ENCODE measurements at places on chromosomes 4 and X.

- no peak for DNase-seq
Observed at GRCh38 chr4:94758700-94759399, 1.1 kb downstream of the BMPR1B start.

GRCh38 chr4:88005076-88005475, 2.4 kb upstream of the PKD2 start:
- no peak for DNase-seq

- no peak for DNase-seq
Observed at GRCh38 chrX:10175319-10175871, 18.6 kb downstream of the CLCN4 start.

DNA sequence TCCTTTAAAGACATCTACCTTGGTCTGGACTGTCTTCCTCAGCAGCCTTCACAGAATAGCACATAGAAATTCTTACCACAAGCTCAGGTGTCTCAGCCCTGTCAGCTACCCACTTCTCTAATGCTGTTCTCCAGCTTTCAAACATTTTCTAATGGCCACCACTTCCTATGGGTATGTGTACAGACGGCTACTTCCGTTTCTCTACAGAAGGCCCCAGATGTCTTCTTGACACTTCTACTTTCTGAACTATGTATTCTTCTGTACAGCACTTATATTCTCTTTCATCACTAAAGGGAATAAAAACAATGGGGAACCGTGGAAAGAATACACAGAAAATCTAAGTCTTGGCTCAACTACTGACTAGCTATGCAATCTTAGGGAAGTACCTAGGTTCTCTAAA, 13.3 kb downstream of the OPHN1 start:
- DNase-seq: no peak

DNA sequence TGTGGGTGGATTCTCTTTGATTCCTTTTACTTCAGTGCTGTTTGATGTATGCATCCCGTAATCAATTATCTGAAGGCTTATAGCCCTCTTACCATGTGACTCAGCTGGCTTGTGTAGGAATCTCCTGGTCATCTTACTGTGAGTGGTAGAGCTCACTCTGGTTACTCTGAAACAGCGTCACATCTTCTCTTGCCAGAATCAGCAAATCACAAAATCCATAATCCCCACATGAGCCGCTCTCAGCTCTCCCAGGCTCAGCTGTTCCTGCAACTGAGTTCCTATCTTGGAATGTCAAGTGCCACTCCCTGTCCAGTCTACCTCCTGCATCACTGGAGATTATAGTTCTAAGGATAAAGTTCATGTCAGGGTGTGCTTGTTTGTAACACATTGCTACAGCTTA, 278.0 kb downstream of the FBXO8 start:
- DNase-seq: no peak

DNA sequence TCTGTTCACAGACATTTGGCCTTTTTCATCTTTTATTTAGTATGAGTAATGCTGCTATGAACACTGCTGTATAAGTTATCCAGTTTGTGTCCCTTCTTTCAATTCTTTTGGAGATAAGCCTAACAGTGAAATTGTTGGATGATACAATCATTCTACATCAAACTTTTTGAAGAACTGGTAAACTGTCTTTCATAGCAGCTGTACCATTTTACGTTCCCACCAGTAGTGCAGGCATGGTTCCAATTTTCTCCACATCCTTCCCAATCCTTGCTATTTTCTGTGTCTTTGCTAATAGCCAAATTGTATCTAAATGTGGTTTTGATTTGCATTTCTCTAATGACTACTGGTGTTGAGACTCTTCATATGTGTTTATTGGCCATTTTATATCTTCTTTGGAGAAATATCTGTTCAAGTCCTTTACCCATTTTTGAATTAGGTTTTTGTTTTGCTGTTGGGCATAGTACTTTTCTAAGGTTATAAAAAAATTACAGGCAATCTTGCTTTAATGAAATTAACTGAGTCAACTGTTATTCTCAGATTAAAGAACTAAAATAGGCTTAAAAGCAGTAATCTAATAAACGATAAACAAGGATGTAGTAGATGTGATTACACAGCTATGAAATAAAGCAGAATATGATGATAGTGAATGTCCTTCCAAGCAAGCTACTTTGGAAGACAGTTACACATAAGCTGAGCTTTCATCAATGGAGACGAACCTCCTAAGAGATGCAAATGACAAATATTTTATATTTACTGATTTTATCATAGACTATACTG, 57.2 kb downstream of the FBXW7 start:
- no peak for DNase-seq

DNA sequence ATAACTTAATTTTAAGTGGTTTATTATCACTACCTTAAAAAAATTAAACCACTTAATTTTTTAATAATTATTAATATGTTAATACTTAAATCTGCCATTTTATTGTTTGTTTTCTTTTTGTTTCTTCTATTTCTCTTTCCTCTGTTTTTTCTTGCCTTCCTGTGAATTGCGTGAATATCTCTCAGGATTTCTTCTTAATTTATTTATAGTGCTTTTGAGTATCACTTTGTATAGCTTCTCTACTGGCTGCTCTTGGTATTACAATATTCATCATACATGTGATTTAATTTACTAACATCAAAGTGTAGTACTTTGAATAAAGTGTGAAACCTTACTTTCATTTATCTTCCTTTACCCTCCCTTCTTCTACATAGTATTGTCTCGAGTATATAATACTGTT, 349.5 kb upstream of the CPXCR1 start:
- no peak for DNase-seq

GRCh38 chr4:174216799-174217272, 66.6 kb downstream of the FBXO8 start:
- DNase-seq: no peak

DNA sequence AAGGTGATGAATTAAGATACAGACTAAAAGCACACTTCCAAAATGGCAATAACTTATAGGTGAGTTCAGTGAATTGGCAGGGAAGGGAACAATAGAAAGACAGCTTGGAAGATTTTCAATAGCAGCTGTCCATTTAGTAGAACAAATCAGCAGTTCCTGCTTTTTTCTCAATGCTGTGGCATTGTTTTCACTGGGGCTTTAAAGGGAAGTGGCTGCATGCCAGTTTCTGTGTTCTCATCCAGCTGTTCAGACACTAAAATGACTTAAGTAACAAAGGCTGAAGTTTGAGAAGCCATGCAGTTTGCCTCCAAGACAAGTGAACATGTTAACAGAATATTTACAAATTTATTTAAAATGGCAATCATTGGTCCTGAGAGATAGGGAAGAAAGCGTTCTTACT, 291.9 kb downstream of the FAM47A start:
- no peak for DNase-seq

DNA sequence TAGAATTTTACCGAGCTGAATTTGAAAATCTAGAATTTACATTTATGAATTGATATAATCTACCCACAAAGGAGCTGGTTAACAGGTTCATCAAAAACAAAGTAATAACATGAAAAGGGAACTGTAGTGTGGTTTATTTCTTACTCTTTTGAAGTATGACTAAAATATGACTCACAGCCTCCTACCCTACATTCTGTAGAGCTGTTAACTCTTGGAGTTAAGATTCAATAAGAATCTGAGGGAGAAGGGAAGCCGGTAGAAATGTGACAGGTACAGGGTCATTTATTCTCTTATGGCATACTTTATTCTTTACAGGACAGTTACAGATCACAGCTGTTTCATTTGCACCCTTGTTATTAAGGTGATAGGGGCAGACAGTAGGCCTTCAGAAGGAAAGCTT, 132.2 kb upstream of the FAM47B start:
- DNase-seq: no peak
